NCI-H524 treated with DMSO at 0.1 percent for 48 hours (cell line): ENCODE measurements at places on chromosomes 12 and 14.

GRCh38 chr12:81359736-81360135 is 281.9 kb downstream of the ACSS3 start:
- DNase-seq = no peak

- DNase-seq = no peak
These were observed 25.6 kb downstream of the SENP1 start for GRCh38 chr12:48080285-48080684.

DNA sequence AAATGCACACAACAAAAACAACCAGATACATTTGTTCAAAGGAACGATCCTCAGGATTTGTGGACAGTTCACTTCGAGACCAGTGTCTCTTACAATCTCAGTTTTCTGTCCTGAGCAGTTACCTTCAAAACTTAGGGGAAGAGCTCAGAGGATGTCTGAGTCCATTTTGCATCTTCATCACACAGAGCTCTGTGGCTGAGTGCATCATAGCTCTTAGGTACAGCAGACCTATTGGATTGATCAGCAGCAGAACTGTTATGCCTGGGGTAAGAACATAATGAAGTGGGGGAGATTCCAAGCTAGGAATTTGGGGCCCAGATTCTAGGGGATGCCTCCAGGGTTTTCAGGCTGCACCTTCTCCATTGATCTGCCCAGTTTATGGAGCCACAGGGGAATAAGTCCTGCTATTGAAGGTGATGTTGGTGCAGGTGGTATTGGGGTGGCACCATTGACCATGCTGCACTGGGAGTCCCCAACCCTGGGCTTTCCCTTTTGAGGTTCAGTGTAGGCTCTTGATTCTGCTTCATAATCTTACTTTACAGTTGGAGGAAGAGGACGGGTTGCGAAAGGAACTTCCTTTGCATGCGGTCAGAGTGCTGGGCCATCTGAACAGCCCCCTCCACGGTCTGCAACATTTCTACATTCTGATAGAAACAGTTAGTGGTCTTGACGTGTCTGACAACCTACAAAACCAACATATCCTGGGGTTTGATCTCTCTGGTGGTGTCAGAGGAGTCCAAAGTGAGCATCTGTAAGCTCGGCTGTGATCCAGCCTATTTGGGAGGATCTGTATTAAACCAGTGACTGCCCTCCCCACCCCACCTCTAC is 112.8 kb downstream of the CHST11 start:
- DNase-seq = no peak

DNA sequence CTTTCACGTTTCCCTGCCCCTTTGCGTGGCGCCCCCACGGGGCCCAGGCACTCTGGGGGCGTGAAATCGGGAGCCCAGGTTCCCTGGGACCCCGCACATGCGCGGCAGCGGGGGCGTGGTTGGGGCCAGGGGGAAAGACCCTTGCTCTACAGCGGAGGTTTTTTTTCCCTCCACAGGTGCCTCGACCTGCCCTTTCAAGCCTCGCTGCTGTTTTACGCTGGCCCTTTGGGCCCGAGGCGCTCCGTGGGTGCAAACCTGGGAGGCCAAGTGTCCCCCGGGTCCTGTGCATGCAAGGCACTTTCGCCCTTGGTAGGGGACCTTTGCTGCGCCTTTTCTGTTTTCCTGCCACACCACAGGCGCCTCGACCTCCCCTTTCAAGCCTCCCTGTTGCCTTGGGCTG is 329.8 kb downstream of the ALG10 start:
- DNase-seq = no peak

DNA sequence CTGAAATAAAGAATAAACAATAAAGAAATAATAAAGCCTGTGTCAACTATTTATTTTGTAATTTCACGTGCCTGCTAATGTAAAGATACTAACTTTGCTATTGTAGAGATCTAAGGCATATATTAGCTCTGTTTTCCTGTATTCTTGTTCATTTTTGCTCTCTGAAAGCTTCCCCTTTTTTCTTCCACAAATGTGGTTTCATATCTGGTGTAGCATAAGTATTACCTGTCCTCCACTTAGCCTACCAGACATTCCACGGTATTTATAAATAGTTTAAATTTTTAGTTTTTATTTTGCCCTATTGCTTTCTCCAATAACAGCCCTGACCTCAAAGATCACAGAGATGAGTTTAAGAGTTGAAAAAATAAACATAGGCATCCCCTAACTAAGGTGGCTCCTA is 92.6 kb upstream of the ATP2B1 start:
- DNase-seq = no peak

GRCh38 chr14:103178521-103178920 is 55.3 kb downstream of the TNFAIP2 start:
- no peak for DNase-seq

DNA sequence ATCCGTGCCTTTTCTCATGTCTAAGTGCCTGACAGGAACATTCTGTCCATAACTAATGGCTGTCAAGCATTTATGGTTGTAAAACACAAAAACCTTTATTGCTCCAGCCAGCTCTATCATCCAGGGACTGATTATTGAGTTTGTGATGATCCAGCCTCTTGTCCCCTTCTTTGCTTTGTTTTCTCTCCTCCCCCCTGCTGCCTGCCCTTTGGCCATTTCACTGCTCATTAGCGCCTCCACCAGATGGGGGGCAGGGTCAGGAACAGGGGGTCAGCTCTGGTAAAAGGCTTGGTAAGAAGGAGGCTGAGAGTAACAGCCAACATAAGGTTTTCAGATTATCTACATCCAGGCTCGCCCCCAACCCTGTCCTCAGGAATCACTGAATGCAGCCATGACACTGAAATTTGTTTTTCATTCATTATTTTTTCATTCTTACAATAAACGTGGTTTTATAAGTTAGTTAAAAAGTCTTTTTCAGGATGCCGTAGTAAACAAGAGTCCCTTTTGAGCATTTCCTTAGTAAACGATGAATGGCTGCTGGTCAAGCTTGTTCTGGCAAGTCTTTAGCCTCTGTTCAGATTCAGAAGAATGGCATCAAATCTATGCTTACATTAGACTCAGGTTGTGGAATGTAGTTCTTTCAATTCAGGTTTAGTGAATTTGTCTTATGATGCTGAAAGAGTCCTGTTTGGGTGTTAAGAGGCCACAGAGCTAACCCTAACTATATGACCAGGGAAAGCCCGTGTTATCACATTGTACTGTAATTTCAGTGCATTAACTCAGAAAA is 21.7 kb downstream of the HMGA2 start:
- DNase-seq = no peak

DNA sequence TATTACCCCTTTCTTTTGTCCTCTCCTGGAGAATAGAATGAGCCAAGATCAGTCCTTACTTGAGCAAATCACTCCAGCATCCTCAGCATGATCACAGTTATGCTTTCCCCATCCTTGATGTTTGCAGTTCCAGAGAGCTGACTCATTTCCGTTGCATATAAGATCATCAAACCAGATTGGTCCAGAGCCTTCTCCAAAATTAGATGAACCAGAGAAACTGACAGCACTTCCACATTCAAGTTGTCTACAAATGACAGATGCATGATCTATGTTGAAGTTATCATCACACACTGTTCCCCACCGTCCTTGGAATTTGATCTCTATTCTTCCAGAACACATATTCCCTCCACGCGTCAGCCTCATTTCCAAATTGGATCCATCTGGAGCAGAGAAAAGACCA is 4.8 kb downstream of the CD163 start:
- DNase-seq = no peak

DNA sequence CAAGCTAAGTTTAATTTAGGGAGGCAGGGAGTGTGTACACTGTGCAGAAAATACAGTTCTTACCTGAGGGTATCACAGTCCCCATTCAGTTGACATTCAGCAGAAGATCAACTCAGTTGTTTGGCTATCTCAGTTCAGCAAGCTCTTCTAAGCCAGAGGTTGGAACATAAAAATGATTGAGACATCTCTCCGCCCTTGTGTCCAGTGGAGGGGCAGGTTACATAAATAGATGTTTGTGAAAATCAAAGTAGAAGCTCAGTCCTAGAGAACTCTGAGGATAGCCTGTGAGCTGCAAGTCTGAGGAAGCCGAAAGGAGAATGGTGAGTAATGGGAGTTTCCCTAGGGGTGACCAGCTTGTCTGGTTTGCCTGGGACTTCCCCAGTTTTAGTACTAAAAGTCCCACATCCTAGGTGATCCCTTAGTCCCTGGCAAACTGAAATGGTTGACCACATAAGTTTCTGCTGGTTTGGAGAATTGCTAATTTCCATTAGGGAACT is 251.4 kb upstream of the ATP2B1 start:
- DNase-seq = no peak

GRCh38 chr12:57539134-57539768 is 7.7 kb downstream of the DCTN2 start:
- no peak for DNase-seq

DNA sequence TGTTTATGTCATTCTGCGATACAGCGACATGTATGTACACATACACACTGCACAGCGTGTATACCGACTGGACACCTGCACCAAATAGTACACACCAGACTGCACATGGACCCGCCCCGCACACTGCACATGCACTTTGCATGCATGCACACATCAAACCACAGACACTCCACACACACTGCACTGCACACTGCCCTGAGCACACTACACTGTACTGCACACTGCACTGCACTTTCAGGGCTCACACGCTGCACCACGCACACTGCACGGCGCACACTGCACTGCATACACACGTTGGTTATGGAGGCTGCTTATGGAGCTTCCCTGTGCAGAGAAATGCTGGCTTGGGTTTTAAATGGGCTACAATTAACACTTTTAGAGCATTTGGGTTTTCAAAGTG is 1.6 kb downstream of the PAPLN start:
- no peak for DNase-seq

DNA sequence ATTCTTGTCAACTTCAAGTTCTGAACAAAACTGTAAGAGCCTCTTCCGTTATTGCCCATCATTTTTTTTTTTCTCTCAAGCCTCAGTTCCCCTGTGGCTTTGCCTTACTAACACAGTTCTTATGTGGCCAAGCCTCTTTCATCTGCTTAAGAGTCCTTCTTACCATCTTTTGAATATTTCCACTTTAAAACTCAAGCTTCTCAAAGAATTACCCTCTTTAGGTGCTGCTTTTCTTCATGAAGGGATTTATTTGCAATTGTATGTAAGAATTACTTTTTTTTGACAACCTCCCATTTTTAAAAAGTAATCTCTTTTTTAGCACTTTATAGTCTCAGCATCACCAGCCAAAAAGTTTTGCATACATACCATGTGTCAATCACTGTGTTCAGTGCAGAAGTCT is 240.2 kb upstream of the RMST start:
- DNase-seq = no peak

GRCh38 chr14:50031602-50032313 is 84.6 kb downstream of the VCPKMT start:
- DNase-seq = no peak

DNA sequence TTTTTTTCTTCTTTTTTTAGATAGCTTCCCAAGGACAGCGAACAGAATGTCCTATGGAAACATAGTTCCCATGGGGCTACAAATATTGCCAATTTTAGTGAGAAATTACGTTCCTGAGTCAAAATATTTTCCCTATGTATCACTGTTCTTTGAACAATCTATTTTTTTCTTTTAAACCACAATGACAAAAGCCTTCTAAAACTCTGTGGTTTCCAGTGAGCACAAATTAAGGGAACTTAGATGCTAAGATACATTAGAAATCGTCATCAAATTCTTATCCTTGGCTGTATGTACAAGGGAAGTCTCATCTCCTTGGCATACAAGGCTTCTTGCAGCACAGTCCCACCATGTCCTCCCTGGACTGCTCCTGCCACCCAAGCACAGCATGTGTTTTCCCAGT is 17.9 kb downstream of the CPM start:
- DNase-seq = no peak

DNA sequence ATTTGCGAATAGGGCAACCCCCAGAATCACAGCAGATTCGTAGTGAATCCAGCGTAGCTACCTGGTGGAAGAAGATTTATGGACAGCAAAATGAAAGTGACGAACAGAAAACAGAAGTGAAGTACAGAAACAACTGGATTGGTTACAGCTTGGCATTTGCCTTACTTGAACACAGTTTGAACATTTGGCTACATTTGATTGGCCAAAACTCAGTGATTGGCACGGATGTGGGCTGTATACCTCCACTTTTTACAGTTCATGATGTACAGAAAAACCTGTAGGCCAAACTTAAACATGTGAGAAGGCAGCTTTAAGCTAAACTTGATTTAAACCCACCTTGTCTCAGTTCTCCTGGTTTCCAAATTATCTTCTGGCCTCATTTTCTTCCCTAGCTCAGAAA is 49.9 kb upstream of the AMN1 start:
- no peak for DNase-seq

DNA sequence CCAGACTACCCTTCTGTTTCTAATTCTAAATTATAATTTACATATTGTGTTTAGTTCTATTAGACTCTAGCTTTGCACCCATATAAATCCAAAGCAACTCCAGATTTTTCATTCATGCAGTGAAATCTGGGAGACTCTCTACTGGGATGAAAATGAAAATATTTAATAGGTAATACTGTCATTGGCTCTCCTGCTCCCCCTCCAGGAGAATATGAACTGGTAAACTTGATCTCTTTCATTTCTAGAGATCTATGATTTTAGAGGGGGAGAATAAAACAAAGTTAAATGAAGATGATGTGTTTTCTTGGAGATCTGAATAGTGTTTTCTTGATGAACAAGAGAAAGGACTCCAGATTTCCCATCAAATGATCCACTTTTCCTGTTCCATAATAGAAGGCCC is 104.3 kb upstream of the TMCC3 start:
- no peak for DNase-seq

DNA sequence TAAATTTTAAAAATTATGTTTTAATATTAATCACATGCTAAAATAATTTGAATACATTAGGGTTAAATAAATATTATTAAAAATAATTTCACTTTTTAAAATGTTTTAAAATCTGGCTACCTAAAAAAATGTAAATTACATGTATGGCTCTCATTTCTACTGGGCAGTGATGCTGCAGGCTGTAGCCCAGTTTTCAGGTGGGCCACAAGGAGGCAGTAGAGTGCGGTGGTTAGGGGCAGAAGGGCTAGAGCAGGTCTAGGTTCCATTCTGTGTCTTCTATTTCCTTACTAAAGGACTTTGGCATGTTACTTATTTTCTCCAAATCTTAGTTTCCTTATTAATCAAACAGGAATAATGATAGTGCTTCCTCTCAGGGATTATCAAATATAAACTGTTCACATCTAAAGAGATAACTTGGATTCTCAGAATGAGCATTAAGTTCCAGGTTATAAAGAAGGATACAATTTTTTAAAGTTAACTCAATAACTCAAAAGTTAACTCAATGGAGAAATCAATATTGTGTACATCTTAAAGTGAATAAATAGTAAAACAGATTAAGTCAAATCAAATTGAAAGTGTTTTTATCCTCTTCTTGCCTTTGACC is 54.9 kb upstream of the OVCH1 start:
- no peak for DNase-seq

GRCh38 chr12:49901026-49901425 is 2.7 kb downstream of the FAIM2 start:
- DNase-seq = no peak

DNA sequence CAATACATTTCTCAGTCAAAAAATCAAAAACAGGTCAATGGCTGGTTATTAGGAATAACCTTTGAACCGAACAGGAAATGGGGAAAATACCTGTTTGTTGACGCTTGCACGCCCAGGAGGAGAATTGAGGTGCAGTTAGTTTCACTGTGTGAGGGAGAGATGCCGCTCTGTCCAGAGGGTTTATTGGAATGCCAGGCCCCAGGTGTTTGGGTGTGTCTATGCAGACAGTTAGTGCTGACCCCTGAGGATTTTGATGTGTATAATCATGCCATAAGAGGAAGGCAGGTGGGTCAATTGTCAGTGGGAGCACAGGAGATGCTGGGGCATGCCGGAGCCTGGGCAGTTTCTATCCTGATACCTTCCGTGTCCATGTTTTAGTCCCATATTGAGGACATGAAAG is 100.8 kb upstream of the DIO3 start:
- no peak for DNase-seq
